ENCODE measurements at places on chromosomes 11 and 22.

DNA sequence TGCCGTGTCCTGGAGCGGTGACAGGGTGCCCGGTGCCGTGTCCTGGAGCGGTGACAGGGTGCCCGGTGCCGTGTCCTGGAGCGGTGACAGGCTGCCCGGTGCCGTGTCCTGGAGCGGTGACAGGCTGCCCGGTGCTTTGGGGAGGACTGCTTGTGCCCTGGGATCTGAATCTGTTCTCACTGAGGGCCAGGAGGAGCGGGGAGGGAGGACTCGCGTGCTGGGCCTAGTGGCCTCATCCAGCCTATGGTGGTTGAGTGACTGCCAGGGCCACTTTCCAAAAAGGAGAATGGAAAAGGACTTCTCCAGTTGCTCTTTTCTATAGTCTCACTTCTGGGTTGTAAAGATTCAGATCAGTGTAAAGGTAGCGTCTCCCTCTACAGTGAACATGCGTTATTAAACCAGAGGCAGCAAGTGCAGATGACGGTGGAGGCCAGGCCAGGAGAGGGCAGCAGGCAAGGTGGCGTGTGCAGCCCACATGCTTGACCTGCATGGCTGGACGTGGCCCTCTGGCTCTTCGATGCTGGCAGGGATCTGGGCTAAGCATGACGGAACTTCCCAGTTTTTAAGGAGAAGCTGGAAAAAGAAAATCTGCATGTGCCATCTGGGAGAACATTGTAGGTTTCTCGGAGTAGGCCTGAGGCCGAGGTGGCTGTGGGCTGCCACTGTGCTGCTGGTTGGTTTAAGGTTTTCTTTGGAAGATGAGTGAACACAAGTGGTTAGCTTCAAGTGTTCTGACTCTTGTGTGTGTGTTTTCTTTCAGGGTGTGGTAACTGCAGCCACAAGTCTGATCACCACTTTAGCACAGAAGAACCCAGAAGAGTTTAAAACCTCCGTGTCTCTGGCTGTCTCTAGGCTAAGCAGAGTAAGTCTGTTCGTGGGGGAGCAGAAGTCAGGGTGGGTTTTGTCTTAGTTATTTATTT, 55.0 kb downstream of the AP2A2 start:
- DNase-seq: no peak

GRCh38 chr22:22375576-22376351, 131.2 kb downstream of the VPREB1 start:
- DNase-seq: no peak

DNA sequence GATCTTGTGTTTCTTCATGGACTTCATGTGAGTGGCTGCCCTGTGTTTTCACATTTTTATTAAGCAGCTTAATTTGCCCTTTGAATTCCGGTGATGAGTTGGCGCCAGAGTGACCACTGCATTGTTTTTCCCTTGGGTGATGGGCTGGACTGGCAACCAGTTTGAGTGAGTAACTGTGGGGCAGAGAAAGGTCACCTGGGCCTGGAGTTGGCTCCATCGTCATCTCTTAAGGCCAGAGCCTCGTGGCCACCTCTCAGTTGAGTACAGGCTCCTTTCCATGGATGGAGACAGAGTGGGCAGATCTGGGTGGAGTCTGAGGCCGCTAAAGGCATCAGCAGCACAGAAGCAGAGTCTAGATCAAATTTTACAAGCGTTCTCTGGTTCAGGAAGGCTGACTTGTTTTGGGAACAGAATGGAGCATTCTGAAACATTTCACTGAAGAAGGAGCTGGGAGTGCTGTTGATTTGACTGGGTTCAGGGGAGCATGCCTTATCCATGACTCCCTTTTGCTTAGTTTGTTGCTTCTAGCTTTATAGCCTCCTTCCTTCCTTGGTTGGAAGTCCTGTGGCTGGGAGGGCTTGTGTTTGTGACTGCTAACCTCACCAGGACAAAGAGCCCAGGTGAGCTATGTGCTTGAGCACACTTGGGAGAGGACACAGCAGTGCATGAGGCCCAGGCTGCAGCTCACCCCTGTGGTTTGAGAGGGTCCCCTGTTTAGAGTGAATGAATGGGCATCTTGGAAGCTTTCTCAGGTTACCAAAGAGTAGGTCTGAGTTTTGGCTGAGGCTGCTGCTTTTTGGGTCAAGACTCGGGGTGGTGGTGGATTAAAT, 7.8 kb downstream of the BCR start:
- DNase-seq: no peak

- no peak for DNase-seq
These were observed 34.3 kb upstream of the CSTF3 start for GRCh38 chr11:33195462-33196173.

DNA sequence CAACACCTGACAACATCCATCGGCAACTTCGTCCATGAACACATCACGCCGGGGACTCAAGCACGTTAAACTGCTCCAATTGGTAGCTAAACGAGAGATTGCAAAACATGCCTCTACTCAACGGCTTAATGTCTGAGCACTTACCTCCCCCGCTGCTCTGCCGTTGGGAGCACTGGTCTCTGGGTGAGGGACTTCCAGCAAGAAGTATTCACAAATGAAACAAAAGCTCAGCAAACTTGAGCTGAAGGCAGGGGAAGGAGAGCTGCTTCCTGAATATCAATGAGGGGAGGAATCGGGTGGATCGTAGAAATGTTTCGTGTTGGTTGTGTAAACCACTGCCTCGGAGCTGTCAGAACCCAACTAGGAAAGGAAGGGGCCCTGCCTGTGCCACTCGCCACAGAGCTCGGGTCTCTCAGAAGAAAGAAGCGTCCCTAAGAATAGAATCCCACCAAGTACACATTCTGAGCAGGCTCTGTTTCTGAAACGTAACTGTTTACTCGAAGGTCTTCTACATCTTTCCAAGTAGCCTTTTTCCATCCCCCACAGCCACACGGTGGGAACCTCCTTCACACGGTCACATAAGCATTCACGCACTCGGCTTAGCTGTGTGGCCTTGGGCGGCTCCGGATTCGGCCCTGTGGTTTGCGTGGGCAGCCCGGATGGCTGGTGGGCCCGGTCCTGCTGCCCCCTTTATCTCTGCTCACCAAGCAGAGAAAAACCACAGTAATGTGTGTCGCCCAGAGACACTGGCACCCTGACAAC, at the start of gene MLC1:
Gene MLC1 (minus strand): TSS at position 216 of the 762 bp plus-strand sequence. CDS start 524 bp downstream, outside the sequence.
- DNase-seq: no peak
